Epithelial cell of esophagus (primary cell): ENCODE measurements at places on chromosomes 6 and 20.

- peak; percentile 52 for DNase-seq
These were observed 7.5 kb upstream of the CCDC28A start for GRCh38 chr6:138765896-138766655.

GRCh38 chr20:37914672-37915433 is 11.9 kb downstream of the VSTM2L start:
- DNase-seq: no peak

DNA sequence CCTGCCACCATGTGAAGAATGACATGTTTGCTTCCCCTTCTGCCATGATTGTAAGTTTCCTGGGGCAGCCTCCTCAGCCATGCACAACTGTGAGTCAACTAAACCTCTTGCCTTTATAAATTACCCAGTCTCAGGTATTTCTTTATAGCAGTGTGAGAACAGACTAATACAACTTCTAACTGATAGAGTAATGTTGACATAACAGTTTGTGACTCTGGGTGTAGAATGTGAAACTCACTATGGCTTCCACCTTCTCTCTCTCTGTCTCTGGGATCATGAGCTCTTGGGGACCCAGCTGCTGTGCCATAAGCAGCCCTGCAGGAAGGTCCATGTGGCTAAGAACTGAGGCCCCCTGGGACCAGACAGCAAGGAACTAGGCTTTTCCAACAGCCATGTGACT is 3.5 kb upstream of the HLA-G start:
- DNase-seq: no peak

GRCh38 chr20:8131598-8132483 is at the start of gene PLCB1:
PLCB1 (plus strand) TSS chr20:8132266; CDS start chr20:8132652, 386 bp downstream.
- peak; percentile 69 for DNase-seq

- no peak for DNase-seq
These were observed 256.5 kb downstream of the FARS2 start for GRCh38 chr6:5517796-5518195.

- DNase-seq: no peak
These were observed 1.6 kb downstream of the CCDC170 start for GRCh38 chr6:151495380-151495779.

DNA sequence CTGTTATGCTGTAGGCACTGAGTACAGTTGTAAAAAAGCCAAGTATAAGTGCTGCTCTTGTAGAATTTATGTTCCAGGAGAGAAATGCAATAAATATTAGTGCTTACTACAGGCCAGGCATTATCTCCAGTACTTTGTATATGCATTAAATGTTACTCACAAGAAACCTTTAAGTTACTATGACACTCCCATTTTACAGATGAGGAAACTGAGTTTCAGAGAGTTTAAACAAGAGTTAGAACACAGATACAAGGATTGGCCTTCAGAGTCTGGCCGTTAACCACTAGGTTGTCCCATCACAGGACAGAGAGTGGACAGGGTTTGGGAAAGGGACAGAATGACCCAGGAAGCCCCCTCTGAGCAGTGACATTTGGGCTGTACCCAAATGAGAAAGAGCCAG is 274.4 kb downstream of the ZNF217 start:
- DNase-seq: no peak

GRCh38 chr6:93139408-93140081 is 279.8 kb downstream of the EPHA7 start:
- no peak for DNase-seq

DNA sequence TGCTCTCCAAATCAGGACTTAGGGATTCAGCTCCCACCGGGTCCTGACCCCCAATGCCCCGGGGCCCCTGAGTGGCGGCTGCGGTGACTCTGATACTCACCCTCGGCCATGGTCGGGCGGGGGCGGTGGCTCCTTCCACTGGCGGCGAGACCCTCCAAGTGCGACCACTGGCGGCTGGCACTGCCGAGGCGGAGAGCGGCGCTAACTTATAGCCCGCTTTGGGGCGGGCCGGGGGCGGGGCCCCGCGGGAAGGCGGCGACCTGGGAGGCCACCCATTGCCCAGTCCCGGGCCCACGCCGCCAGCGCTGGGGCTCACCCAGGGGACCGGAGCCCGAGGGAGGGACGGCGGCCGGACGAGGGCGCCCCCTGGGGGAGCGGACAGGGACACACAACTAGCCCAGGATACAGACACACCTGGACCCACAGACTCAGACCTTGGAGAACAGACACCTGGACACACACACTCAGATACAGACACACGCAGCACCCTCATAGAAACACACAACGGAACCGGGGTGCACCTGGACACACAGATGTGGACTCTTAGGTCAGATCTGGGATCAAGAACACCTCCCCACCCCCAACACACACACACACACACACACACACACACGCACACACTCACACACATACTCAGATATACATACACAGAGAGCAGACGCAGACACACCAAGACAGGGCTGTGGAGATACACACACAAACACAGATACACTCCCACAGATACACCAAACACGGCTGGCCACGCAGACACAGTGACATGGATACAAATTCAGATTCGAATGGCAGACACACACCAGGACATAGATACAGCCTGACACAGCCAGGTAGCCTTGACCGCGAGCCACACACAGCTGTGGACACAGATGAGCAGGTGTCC is at the start of gene TGM2:
TSS of gene TGM2 (minus strand) at position 182 of the 877 bp plus-strand sequence. CDS start at position 110, 72 bp downstream.
- peak; percentile 67 for DNase-seq

- no peak for DNase-seq
These were observed 664.3 kb downstream of the TENT5A start for GRCh38 chr6:81088145-81088544.
